NCI-H2107 (cell line): ENCODE measurements at places on chromosomes 16 and 17.

DNA sequence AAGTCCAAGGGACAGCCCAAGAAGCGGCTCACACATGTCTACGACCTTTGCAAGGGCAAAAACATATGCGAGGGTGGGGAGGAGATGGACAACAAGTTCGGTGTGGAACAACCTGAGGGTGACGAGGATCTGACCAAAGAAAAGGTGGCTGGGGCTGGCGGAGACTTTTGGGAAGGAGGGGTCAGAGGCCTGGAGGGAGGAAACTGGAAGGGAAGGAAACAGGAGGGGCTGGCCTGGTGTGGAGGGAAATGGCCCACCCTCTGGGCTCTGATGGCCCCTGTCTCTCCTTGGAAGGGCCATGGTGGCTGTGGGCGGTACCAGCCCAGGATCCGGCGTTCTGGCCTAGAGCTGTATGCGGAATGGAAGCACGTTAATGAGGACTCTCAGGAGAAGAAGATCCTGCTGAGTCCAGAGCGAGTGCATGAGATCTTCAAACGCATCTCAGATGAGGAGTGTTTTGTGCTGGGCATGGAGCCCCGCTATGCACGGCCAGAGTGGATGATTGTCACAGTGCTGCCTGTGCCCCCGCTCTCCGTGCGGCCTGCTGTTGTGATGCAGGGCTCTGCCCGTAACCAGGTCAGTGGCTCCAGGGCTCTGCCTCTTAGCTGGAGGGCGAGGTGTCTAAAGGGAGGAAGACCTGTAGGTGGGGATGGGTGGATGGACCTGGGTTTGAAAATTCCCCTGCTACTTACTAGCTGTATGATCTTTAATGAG lies 12.5 kb downstream of the POLR2A start:
- no peak for DNase-seq

- no peak for DNase-seq
Observed at GRCh38 chr16:59698346-59699020, 964.4 kb upstream of the GOT2 start.

GRCh38 chr16:47473792-47474191 lies 12.7 kb downstream of the PHKB start:
- DNase-seq: no peak

GRCh38 chr16:78435260-78435659 lies 335.8 kb downstream of the WWOX start:
- no peak for DNase-seq

GRCh38 chr17:82438401-82439193 lies 12.0 kb downstream of the CYBC1 start:
- DNase-seq: no peak

- no peak for DNase-seq
Observed at GRCh38 chr17:82752371-82753200, 721 bp downstream of the TBCD start.

GRCh38 chr17:273981-274832 lies 78.4 kb downstream of the RPH3AL start:
- no peak for DNase-seq

DNA sequence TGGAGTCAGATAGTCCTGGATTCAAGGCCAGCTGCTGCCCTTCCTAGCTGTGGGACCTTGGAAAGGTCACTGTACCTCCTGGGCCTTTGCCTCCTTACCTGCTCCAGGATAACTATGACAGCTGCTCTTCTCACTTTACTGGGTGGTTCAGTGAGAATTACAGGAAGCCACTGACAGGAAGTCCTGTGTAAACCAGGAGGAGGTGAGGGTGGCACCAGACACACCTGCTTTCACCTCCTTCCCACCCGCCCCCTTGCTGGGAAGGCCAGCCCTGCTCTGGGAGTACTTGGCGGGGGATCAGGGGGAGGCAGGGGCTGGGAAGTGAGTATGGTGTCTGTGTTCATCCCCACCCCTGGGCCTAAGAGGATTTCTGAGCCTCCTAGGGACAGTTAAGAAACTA lies 42.6 kb downstream of the CPNE2 start:
- no peak for DNase-seq

DNA sequence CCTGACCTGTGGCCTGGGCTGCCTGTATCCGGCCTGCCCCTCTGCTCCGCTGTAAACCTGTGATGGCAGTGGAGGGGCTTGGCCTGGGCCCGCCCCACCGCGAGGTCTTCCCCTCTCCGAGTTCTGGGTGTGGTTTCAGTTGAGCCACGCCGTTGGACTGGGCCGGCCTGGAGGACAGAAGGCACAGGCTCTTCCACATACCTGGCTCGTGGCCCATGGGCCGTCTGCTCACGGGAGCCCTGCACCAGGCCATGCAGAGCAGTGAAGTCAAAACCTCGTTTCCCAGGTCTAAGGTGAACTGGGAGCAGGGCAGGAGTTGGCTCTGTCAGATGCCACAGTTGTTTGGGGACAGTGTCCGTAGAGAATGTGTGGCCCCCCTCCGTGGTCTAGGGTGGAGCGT lies 5.6 kb upstream of the RNPS1 start:
- DNase-seq: no peak

DNA sequence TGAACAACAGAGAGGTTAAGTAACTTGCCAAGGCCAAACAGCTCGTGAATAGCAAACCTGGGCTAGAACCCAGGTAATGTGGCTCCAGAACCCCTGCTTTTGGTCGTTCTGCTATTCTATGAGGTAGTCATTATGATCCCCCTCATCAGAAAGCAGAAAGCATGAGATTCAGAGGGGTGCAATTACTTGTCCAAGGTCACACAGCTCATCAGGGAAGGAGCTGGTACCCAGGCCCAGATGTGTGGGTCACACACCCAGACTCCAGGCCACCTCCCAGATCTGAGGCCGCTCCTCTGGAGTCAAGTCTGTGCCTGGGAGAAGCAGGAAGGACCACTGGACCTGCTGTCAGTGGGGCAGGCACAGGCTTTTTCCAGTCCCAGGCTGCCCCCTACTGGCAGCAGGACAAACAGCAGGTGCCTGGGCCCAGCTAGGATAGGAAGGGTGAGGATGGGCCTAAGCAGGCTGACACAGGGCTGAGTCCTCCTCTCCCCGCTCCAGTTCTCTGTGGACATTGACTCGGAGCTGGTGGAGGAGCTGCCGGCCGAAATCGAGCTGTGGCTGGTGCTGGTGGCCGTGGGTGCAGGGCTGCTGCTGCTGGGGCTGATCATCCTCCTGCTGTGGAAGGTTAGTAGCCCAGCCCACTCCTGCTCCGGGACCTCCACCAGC lies 7.8 kb upstream of the PDK2 start:
- DNase-seq: peak; percentile 27

DNA sequence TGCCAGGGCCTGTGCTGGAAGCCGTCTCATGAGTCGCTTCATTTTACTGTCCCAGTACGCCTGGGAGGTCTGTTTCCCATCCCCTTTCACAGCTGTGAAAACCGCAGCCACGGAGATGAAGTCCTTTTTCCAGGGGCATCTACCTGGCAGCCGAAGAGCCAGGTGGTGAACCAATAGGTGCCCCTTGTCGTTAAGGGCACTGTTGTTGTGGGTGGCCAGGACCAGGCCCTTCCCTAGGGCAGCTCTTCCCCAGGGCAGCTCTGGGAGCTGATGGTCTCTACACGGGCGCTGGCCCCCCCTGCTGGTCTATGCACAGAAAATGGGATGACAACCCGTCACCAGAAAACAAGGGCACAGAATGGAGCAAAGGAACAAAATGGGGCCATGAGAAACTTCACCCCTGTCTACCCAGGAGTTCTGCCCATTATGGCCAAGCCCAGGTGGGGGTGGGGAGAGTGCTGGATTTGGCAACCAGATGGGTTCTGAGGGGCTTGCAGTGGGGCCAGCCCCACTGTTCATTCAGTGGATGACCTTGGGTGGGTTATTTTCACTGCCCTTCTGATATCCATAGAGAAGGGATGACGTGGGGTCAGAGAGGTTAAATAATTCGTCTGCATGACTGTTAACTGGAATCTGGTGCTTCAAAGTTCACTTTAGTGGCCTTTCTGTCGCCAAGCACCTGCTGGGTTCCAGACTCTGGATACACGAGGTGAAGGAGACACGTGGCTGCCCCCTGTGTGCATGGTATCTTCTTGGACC lies 11.5 kb downstream of the RMI2 start:
- DNase-seq: no peak

- no peak for DNase-seq
Observed at GRCh38 chr17:17207998-17208397, 1.9 kb upstream of the PLD6 start.

DNA sequence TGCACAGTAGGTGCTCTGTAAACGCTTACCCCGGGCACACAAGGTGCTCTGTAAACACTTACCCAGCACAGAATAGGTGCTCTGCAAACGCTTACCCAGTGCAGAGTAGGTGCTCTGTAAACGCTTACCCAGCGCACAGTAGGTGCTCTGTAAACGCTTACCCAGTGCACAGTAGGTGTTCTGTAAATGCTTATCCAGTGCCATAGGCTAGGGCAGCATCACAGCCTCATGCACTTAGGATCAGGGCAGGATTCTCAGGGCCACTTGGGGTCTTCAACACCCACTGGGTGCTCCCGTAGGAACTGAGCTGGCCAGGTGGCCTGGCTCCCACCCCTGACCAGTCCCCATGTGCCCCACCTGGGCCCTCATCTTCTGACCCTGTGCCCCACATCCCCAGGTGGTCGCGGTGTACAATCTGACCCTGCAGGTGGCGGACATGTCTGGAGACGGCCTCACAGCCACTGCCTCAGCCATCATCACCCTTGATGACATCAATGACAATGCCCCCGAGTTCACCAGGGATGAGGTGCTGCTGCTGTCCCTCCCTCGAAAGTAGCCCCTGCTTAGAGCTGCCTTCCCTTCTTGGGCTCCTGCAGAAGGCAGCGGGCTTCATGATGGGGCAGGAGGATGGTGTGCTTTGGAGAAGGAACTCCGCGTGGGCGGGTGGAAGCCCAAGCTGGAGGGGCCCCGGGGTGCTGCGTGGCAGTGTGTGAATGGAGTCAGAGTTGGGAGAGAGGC lies 13.1 kb downstream of the SLC22A31 start:
- DNase-seq: no peak

- no peak for DNase-seq
Observed at GRCh38 chr16:74565378-74565777, 41.5 kb downstream of the GLG1 start.

DNA sequence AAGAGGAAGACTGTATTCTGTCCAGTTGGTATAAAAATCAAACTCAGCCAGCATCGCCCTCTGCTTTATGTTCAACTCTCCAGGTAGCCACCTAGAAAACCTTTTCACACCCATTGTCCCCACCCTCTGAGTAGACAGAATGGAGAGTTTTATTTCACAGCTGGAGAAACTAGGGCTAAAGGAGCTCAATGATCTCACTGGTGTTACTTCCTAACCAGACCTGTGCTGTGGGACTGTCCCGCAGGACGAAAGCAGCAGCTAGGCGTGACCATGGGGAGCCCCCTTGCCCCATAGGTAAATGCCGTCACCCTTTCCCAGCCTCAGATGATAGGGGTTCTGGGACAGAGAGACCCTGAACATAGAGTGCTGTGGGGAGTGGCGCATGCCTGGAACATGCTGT lies 67.7 kb downstream of the CYLD start:
- DNase-seq: no peak

- DNase-seq: no peak
Observed at GRCh38 chr17:58329810-58330537, 1.4 kb upstream of the TSPOAP1 start.

- DNase-seq: no peak
Observed at GRCh38 chr17:20955427-20956323, 87.1 kb downstream of the USP22 start.

- no peak for DNase-seq
Observed at GRCh38 chr17:795721-796120, 13.6 kb downstream of the MRM3 start.

- no peak for DNase-seq
Observed at GRCh38 chr17:35630530-35631148, 43.5 kb downstream of the AP2B1 start.

- DNase-seq: no peak
Observed at GRCh38 chr17:4497101-4497824, 1.4 kb upstream of the SPNS2 start.

DNA sequence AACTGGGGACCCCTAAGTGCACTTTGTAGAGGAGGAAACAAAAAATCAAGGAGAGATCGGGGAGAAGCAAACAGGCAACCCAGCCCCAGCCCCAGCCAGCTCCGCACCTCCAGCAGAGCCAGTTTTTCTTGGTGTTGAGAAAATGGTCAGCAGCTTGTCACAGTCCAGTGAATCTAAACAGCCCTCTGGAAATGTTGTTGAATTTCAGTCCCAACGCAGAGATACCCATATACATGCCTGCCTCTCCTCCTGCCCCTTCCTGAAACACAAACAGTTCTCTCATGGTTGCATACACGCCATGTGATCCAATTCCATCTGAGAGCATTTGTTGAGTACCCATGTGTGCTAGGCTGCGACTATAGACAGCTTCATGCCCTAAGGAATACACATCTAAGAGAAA lies 42.4 kb upstream of the LHX1 start:
- DNase-seq: no peak

DNA sequence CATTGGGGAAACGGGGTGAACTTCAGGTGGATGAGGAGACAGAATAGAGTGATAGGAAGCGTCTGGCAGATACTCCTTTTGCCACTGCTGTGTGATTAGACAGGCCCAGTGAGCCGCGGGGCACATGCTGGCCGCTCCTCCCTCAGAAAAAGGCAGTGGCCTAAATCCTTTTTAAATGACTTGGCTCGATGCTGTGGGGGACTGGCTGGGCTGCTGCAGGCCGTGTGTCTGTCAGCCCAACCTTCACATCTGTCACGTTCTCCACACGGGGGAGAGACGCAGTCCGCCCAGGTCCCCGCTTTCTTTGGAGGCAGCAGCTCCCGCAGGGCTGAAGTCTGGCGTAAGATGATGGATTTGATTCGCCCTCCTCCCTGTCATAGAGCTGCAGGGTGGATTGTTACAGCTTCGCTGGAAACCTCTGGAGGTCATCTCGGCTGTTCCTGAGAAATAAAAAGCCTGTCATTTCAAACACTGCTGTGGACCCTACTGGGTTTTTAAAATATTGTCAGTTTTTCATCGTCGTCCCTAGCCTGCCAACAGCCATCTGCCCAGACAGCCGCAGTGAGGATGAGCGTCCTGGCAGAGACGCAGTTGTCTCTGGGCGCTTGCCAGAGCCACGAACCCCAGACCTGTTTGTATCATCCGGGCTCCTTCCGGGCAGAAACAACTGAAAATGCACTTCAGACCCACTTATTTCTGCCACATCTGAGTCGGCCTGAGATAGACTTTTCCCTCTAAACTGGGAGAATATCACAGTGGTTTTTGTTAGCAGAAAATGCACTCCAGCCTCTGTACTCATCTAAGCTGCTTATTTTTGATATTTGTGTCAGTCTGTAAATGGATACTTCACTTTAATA lies 7.0 kb upstream of the TMEM235 start:
- DNase-seq: no peak

DNA sequence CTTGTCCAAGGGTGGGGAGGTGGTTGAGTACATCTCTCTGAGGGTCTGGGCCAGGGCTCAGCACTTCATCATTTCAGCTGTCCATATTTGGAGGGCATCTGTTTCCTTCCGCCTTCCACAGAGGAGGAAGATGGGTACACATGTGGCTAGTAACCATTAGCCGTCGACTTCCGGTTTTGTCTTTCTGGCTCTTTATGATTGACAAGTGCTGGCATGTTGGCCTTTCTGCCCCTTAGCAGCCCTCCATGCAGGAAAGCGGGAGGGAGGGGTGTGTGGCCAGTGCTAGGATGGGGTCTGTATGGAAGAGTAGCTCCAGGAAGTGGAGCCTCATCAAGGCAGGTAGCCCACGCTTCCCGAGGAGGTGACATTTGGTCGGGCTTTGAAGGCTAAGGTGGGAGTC lies 69.6 kb downstream of the RAI1 start:
- DNase-seq: no peak
